Activated T-helper 1 cell treated with anti-CD3 and anti-CD28 coated beads, Interleukin-2, amount 50 U/mL, for 16 hours (primary cell): ENCODE measurements at places on chromosomes 7 and 10.
A peak's percentile ranks its signal among the peaks of the same experiment; 100 is the strongest.

- no peak for DNase-seq
Measured at GRCh38 chr10:47054974-47055373, 143.7 kb downstream of the PTPN20 start.

GRCh38 chr10:47369251-47369894 is 14.7 kb downstream of the ZNF488 start:
- no peak for DNase-seq

GRCh38 chr10:16586358-16587138 is 64.9 kb upstream of the C1QL3 start:
- DNase-seq, result no peak

- DNase-seq, result no peak
Measured at GRCh38 chr10:98391578-98391991, 23.4 kb downstream of the PYROXD2 start.

- no peak for DNase-seq
Measured at GRCh38 chr10:126687121-126687606, 16.7 kb upstream of the C10orf90 start.

DNA sequence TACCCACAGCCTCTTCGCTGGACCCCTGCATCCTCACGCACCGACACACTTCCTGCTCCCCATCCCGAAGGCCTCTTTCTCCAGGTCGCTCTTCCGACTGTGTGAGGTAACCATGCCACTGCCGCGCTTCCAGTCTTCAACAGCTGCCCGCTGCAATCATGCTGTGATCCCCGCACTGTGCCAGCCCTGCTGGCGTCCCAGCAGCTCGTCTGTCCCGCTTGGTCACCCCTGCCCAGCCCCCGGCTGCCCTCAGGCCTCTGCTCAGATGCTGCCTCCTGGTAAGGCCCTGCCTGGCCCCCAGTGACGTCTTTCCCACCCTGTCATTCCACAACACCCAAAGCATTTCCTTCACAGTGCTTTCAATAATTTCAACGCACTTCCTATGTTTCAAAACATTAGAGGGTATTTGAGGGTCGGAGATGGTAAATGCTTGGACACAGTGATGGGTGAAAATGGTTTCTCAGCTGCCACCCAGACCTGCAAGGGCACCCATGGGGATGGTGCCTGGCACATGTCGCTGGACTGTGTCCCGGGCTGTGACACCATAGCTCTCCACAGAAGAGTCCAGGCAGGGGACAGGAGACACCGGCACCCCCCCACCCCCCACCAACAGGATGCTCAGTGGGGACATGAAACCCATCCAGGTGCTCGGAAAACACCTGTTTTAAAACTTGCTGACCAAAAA is 125.2 kb downstream of the MAD1L1 start:
- DNase-seq, result no peak

DNA sequence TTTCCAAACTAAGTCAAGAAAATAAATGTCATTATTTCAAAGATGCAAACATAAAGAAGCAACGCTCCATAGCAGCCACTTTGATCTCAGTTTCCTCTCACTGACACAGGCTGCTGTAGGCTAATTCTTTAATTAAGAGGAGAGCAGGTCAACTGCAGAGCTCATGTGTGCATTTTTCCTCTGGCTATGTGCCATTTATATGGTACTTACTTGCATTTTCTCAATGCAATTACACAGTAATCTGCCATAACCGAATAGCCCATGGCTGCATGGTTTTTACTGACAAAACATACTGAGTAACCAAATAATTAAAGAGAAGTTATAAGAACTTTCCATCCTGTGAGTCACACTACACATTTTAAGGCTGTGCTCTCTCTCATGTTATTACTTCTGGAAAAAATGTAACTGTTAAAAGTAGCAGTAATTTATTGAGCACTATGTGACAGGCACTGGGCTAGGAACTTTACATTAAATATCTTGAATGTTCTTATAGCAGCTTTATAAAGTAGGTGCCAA is 122.0 kb downstream of the ELAPOR2 start:
- no peak for DNase-seq

DNA sequence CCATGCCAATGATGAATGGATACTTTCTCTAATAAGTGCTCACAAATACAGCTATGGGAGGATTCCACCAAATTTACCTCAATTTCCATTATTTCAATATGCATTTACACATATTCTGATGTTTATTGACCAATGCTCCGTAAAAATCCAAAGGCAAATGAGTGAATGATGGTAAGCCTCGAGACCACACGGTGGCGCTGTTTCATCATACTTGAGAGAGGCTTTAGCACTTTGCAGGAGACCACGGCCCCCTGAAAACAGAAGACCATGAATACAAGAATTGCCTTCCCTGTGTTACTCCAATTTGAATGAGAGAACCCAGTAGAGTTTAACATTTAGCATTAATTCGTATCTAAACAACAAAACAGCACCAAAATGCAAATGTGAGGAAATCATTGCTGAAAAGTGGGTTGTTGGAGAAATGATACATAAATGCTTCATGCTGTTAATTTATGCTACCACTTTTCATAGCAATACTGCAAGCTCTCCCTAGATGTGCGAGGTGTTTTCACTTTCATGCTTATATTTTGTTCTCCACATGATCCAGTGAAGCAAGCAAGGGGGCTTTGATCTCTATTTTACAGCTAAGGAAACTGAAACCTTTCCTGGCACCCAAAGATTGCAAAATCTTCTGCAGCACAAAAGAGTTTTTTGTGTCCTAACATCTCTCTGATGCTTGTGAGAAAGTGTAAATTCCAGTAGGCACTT is 35.4 kb downstream of the TRIL start:
- peak; percentile 23 for DNase-seq

- no peak for DNase-seq
Measured at GRCh38 chr7:27784399-27785053, 44.6 kb downstream of the TAX1BP1 start.

DNA sequence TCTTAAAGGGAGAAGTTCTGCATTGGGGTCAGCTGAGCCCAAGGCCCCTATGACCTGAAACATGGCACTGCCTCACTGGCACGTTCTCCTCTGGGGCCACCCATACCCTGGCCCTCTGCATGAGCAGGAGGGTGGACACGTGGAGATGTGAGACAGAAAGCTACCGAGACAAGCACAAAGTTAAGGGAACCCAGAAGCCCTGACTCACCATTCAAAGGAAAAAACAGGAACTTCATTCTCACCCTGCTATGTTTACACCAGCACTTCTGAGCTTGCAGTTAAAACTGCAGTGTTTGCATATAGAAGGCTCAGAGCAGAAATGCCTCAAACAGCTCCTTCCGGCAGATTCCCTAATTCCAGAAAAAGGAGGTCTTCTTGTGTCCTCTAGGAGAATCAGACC is 41.7 kb downstream of the DENND11 start:
- no peak for DNase-seq

DNA sequence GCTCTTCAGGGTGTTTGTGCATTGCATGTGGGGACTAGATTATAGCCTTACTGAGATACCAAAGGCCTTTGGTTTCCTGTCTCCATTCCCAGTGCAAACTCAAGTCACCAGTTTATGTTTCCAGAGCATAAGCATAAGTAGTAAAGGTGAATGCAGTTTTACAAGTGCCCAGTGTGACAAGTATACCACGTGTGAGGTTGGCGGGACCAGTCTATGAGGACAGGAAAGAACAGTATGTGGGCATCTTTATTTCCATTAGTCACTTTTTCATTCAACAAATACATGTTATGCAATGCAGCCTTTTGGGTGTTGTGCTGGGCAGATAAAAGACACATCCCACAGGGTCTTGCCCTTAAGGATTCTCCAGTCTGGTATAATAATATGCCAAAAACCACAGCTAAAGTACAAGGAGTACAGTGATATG is 146.5 kb downstream of the ARID5B start:
- DNase-seq, result no peak
